ENCODE measurements at places on chromosomes 1 and 21. TPM values are rescaled to one million over a fixed set of nuclear protein-coding genes. Genes with fewer than 3 reads are reported as not detected.

Gene PROX1
- not detected for total RNA-seq

Gene LDLRAD1
- not detected for total RNA-seq

DNA sequence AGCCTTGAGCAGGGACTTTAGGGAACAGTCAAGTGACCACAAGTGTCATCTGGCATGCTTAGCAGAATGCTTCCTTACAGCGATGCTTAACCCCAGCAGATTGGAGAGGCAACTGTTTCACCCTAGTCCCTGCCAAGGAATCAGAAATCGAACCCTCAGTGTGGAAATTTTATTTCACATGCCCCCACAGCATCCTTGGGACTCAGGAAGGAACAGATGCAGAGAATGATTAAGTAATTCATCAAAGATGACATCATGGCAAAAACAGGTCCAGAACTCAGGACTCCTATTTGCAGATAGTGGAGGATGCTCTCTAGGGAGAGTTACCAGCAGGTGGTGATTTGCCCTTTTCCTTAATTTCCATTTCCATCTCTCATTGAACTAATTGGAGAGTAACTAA is 333.0 kb upstream of the KAZN start:
- H3K27me3 ChIP-seq: peaks cover 3% of the 10 kb centered on the region
- H3K36me3 ChIP-seq: no peaks in the 10 kb centered on the region
- H3K4me3 ChIP-seq: no peak overlapping the region
- no peaks in the 10 kb centered on the region for H3K4me1 ChIP-seq

DNA sequence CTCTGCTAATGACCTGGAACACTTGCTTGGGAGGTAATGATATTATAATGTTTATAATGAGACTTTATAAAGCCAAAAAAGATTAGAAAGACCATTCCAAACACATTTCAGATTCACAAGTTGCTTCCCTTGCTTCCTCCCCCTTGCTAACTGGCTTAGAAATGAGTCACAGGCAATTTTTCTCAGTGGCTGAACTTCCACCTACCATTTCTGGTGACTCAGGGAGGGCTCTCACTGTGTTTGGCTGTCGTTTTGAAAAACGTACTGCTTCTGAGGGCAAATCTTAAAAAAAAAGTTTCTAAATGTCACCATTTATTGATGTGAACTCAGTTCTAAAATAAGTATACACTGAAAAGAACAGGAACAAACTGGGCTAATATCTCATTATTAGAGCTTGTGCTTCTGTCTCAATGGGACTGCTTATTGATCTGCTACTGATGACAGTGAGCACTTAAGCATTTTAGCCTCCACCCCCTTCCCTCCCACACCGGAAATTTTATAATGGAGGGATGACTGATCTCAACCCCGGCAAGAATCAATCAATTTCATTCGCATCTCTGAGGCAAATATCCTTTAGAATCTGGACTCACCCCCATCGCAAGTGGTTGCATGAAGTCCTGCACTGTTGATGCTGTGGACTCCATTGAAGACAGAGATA is 278.3 kb downstream of the KCTD3 start:
- DNase-seq: no peak
- no peak overlapping the region for H3K4me3 ChIP-seq
- H3K27ac ChIP-seq: no peak overlapping the region
- no peaks in the 10 kb centered on the region for H3K36me3 ChIP-seq
- no peaks in the 10 kb centered on the region for H3K27me3 ChIP-seq
- H3K4me1 ChIP-seq: no peaks in the 10 kb centered on the region

- peak overlapping the region; percentile 96 for H3K4me3 ChIP-seq
- H3K4me1 ChIP-seq: peaks cover 16% of the 10 kb centered on the region
- no peaks in the 10 kb centered on the region for H3K27me3 ChIP-seq
- peak overlapping the region; percentile 86 for H3K27ac ChIP-seq
- H3K36me3 ChIP-seq: no peaks in the 10 kb centered on the region
These were observed 1.2 kb downstream of the KDM4A start for GRCh38 chr1:43651188-43651587.

GRCh38 chr1:46248122-46248920 is 758 bp downstream of the RAD54L start:
- H3K27ac ChIP-seq: peak overlapping the region; percentile 54
- no peaks in the 10 kb centered on the region for H3K27me3 ChIP-seq

GRCh38 chr1:113765306-113766230 is 6.3 kb upstream of the PHTF1 start:
- H3K27me3 ChIP-seq: no peaks in the 10 kb centered on the region
- no peak for DNase-seq
- peaks cover 8% of the 10 kb centered on the region for H3K36me3 ChIP-seq
- H3K4me1 ChIP-seq: no peaks in the 10 kb centered on the region
